ENCODE measurements at places on chromosomes 3 and 15.

DNA sequence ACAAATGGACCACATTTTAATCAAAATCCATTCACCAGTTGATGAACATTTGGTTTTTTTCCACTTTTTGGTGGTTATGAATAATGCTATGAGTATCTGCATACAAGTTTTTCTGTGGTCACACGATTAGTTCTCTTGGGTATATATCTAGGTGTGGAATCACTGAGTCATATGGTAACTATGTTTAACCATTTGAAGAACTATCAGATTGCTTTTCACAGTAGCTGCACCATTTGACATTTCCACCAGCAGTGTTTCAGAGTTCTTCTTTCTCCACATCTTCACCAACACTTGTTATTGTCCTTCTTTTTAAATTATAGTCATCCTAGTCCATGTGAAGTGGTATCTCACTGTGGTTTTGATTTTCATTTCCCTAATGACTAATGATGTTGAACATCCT, 33.3 kb upstream of the ATG7 start:
- DNase-seq = peak; percentile 36

- no peak for DNase-seq
These were observed 133.3 kb downstream of the MDFIC2 start for GRCh38 chr3:70179111-70179510.

DNA sequence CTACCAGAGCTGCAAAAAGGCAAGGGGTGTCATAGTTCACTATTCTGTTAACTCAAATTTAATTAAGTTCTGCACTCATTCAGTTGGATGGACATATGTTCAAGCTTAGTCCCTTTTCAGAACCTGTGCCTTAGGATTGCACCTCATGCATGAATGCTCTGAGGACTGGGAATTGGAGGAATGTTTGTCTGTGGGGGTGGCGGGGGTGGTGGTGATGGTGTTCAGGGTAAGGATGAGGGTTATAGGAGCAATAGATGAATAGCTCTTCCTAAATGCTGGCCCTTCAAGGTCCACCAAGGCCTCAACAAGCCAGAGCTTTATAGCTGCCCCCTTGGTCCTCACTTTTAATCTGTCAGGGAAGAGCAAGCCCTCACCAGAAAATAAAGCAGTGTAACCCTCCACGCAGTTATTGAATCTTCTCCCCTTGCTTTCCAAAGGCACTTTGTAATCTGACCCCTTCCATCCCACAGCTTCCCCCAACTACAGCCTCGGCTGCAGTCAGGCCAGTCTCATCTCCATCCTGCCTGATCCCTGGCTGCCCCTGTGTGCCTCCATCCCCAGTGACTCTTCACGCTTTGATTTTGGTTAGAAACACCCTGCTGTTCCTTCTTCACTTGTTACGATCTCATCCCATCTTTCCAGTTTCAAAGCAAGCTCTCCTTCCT, 221.6 kb upstream of the LMCD1 start:
- no peak for DNase-seq

DNA sequence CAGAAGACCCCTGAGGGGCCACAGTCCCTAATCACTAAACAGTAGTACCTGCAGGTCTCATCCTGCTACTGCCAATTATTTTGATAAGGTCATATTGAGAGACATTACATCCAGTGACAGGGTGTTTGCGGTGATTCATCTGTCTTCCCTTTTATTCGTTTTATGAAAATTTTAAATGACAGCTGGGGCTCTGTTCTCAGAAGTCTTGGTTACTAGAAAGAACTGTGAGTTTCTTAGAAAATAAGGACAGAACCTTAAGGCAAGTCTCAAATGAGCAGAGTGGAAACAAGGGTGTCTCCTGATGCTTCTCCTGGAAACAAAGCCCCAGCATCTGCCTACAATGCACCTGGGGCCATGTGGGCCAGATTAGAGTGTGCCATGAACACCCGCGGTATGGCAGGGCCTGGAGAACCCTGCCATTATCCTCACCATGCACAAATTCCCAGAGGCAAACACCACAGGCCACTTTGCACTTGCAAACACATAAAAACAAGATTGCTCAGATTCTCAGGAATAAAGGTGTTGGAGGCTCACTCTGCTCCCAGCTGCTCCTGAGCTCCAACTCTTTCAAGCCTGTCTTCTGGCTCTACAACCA, 66.3 kb upstream of the IQSEC1 start:
- no peak for DNase-seq

- no peak for DNase-seq
These were observed 917.6 kb downstream of the EPHA3 start for GRCh38 chr3:90025019-90025418.

GRCh38 chr3:12838179-12838965, 3.0 kb downstream of the RPL32 start:
- no peak for DNase-seq

GRCh38 chr3:119817071-119817470, 35.2 kb downstream of the NR1I2 start:
- DNase-seq = no peak

- DNase-seq = peak; percentile 14
These were observed 23.8 kb upstream of the ZNF148 start for GRCh38 chr3:125398952-125399351.

GRCh38 chr3:159796744-159797143, 191.9 kb upstream of the IL12A start:
- DNase-seq = no peak

- DNase-seq = no peak
These were observed 191.3 kb upstream of the ZNF385D start for GRCh38 chr3:21942328-21942727.

GRCh38 chr3:195219351-195220230, 51.4 kb downstream of the XXYLT1 start:
- no peak for DNase-seq

GRCh38 chr15:66105286-66106265, 148.0 kb downstream of the MEGF11 start:
- no peak for DNase-seq

DNA sequence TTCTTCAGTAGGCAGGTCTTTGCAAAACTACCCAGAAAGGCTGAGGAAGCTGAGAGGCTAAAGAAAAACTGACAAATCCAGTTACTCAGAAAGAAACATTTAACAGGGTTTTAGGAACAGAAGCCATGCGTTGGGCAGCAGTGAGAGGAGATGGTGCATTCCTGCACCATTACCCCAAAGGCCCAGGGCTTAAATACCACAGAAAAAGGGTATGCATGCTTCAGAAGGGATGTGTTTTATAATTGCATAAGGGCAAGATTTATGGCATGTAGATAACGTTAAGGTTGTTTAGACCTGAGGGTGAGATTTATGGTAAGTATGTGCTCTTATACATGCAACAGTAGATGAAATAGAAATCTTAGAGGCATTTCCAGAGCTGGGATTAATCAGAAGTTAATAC, 10.0 kb downstream of the C3orf52 start:
- no peak for DNase-seq

DNA sequence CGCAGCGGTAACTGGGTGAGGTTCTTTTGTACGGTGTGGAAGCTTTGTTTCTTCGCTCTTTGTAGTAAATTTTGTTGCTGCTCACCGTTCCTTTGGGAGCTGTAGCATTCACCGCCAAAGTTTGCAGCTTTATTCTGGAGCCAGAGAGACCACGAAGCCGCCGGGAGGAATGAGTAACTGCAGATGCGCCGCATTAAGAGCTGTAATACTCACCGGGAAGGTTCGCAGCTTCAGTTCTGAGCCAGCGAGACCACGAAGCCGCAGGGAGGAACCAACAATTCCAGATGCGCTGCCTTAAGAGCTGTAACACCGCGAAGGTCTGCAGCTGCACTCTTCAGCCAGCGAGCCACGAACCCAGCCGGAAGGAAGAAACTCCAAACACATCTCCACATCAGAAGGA, 56.0 kb upstream of the DYNC1LI1 start:
- DNase-seq = no peak

DNA sequence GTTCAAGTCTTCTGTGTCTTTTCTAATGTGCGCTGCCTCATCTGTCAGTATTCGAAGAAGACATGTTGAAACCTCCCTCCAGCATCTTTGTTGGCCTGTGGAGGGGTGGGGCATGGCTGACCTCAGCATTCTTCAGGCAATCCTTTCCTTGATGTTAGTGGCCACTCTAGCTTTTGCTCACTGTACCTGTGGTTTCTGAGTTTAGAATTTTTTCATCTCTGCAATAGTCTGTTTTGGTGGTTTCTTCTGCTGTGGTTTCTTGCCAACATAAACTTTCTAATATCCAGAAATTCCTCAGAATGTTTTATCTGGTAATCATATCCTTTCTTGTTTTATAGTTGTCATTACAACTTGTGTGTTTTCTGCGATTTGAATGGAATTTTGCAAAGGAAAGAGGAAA, 251.3 kb upstream of the NR2E3 start:
- peak; percentile 52 for DNase-seq

GRCh38 chr3:184965639-184966430, 153.9 kb downstream of the VPS8 start:
- DNase-seq = no peak

GRCh38 chr3:62538691-62539356, 165.5 kb upstream of the FEZF2 start:
- DNase-seq = no peak
